ENCODE measurements at places on chromosomes 6 and 20.
A peak's percentile ranks its signal among the peaks of the same experiment; 100 is the strongest.

DNA sequence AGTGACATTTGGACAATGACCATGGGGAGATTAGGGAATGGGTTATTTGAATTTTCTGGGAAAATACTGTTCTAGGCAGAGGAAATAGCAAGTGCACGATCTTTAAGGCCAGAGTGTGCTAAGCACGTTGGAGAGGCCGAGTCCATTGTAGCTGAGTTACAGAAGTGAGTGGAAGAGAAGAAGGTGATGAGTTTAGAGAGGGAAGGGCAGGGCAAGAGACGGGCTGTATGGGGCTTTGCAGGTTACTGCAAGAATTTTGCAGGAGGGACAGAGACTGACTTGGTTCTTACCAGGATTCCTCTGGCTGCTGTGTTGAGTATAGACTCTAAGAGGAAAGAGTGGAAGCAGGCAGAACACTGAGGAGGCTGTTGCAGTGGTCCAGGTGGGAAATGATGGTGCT is 1.1 kb upstream of the NCOA3 start:
- DNase-seq, result no peak

DNA sequence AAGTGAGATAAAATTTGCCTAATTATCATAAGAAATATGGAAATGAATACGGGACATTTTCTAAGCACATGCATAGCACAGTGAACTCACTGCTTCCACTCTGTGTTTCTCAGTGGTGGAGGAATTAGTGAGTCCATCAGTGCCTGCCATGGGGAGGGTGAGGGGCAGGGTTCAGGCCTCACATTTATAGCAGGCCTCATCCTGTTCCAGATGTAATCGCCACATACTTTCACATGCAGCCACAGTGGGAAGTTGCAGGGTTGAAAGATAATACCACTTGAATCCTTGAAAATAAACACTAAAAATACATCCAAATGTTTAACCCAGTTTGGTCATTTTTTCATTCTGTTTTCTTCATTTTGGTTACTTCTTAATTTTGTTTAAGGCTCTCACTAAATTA is 29.9 kb upstream of the ANKEF1 start:
- no peak for DNase-seq

DNA sequence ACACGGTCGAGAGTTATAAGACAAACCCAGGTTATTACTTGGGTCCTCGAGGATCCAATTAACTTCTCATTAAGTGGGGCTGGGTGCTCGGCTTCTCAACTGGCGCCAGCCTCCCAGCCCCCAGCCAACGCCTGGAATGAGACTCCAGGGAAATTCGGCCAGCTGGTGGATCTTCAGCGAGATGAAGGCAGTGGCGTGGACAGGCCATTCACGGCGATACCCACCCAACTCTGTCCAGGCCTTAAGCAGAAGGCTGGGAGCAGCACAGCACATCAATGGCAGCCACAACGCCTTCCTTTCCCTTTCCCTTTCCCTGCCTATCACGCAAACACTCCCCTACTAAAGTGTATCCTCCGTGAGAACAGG is 868 bp downstream of the METTL24 start:
- DNase-seq, result peak; percentile 33

GRCh38 chr20:13839421-13840092 is 54.7 kb downstream of the NDUFAF5 start:
- peak; percentile 88 for DNase-seq

DNA sequence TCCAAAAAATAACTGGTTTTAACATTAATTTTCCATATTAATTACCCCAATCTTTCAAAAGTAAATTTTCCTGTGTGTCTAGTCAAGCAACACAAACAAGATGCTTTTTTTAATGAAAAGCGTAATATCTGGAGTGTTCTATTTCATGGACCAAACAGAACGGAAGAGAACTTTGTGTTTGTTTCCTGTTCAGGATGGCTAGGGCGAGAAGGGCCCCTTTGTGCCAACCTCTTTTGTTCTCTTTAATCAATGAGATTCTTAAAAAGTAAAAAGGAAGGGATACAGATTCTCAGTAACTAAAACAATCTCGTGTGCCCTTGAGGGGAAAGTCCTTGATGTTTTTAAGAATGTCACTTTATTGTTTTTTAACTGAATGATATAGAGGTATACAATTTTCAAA is 55.7 kb downstream of the GNAS start:
- DNase-seq, result no peak

DNA sequence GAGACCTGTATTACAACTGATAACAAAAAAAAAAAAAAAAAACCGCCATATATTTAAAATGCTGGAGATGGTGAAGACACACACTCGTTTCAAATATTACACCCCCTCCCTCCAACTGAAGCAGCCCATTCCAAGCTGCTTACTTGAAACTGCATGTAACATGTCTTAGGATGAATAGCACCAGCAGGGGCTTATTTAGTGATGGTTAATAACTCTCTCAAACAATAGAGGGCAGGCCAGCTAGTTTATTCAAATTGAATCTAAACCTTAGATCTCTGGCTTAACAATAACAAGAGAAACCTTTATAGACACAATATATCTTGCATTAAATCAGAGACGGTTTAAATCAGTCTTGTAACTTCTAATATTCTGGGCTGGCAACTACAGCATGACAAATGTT is 9.3 kb upstream of the JPH2 start:
- DNase-seq, result no peak

DNA sequence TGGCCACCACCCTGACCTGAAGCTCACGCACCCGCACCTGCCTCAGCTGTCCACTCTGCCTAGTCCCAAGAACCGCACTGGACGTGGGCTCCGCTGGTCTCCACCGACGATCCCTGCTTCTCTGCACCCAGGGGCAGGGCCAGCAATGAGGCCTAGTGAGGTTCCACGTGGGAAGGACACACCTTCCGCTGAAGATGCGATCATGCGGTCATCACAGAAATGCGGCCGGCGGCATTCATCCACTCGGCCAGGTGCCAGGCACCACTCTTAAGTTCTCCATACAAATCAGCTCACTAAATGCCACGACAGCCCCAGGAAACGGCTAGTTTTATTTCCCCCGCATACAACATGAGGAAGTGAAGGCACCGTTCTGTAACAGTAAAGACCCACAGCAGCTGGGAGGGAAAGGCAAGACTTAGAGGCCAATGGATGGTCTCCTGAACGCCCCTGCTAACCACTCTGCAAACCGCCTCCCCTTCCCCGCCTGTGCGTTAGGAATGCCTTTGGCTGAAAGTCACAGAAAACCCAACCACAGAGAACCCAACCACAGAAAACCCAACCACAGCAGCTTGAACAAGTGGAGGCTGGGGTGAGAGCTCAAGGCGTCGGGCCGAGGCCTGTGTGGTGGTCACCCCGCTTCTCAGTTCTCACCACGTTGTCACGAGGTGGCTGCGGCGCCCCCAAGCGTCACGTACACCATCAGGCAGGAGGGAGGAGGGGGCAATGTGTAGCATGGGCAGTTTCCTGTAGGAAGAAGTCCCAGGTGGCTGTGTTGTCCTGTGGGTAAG is 204.4 kb downstream of the TAF4 start:
- no peak for DNase-seq

GRCh38 chr6:34317882-34318498 is 69.2 kb upstream of the SMIM29 start:
- peak; percentile 27 for DNase-seq

GRCh38 chr6:72783035-72783434 is 161.2 kb downstream of the KCNQ5 start:
- DNase-seq, result no peak

DNA sequence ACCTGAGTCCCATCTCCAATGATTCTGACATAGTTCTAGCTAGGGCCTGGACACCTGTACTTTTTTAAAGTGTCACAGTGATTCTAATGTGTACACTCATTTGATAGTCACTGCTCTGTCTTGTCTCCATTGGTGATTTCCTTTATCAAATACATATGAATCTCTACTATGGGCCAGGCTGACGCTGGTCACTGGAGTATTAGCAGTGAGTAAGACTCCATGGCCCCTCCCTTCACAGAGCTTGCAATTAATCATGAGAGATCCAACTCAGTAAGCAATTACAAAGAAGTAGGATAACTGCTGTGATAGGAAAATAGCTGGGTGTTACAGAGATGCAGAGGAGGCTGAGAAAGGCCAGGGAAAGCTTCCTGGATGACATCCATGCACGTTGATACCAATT is 19.3 kb upstream of the SASH1 start:
- DNase-seq, result peak; percentile 69

- no peak for DNase-seq
Measured at GRCh38 chr20:51001430-51002265, 21.3 kb downstream of the KCNG1 start.

DNA sequence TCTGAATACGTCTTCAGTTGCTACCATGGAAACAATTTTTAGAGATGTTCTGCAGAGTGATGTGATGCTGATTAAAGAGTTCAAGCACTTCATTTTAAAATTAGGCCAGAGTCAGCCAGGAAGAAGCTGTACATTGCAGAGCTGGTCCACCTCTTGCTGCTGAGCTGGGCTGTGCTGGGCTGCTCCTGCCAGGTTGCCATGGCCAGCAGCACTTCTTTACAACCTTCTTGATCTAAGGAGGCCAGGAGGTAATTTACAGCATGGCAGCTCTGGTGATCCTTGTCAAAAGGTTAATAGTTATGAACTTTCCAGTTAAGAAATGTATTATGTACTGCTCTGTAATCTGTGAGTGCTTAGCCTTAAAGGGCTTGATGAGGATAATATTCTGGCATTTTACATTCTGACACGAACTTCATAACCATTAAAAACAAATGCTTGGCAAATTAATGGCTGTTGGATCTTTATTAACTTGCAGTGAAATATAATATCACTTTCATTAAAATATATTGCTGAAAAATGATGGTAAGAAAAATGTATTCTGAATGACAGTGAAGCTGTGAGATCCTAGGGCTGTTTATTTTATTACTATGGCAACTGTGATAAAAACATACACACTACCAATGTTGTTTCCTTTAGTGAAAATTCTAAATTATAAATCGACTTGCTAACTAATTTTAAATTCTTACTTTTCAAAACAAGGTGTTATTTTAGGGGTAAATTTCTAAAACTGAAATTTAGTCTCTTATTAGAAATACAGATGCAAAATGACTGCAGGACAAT is 259.7 kb downstream of the RFPL4B start:
- no peak for DNase-seq

GRCh38 chr20:62273416-62273815 is 29.4 kb upstream of the ADRM1 start:
- DNase-seq, result no peak

DNA sequence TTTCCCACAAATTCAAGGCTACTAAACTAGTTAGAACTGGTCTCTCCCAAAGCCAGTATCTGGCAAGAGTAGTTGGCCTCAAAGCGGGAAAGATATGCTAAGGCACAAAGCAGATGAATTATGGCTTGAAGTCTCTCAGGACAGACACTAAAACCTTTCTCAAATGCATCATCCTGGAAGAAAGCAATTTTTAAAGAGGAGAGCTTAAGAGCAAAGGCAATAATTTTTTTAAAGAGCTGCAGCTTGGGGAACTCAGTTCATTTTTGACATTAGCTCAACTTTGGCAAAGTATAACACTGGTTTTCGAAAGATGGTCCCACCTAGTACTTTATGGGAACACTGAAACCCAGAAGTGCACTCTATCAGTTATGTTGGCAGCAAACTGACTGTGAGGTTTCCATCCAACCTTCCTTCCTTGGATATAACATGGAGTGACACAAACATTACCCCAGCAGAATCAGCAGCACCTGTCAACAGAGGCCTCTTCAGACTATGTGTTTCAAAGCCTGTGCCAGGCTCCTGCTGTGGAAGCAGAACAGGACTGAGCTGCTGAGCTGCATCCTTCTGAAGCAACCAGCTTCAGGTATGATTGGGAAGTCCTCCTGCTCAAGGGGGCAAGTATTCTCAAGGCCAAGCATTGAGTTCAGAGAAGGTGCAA is 852.3 kb upstream of the HS3ST5 start:
- DNase-seq, result no peak

DNA sequence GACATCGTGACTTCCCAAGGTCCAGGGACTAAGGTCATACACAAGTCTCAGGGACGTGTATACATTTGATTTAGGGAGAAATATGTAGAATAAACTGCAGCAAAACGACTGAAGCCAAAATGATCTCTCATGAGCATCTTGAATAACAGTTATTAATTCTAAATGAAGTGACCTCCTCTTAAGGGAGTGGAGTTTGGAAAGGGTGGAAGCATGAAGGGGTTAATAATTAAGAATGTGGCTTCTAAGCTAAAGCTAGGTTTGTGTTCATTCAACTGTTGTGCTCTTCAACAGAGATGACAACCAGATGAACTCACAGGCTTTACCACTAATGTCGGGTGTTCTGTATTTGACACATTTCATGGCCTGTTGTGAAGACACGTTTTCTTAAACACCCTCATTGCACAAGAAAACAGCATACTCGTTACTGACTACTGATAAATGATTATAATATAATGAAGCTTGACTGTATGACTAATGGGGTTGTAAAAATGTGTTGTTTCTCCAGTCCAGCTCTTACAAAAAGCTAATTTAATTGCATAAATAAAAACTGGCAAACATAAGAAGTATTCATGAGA is 1.5 kb downstream of the PPP1R14C start:
- no peak for DNase-seq

DNA sequence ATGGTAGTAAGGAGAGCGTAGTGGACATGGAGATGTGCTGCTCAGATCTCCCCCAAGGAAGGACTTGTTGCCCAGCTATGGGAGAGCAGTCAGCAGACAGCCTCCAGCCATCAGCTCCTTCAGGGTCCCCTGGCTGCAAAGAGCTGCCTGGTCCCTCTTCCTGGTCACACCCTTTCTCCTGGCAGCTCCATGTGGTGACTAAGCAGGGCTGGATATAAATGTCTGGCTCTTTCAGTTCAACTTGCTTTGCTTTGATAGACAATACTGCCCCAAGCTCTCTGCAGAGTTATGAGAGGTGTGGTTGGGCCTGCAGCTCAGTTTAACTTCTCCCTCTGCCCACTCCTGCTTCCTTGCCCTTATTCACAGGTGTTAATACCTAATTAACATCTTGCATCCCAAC is 64.1 kb upstream of the DDR1 start:
- DNase-seq, result peak; percentile 86

GRCh38 chr20:49618289-49618688 is 50.4 kb upstream of the PTGIS start:
- DNase-seq, result no peak

- DNase-seq, result peak; percentile 63
Measured at GRCh38 chr6:31007694-31008093, 2.6 kb upstream of the MUC22 start.

DNA sequence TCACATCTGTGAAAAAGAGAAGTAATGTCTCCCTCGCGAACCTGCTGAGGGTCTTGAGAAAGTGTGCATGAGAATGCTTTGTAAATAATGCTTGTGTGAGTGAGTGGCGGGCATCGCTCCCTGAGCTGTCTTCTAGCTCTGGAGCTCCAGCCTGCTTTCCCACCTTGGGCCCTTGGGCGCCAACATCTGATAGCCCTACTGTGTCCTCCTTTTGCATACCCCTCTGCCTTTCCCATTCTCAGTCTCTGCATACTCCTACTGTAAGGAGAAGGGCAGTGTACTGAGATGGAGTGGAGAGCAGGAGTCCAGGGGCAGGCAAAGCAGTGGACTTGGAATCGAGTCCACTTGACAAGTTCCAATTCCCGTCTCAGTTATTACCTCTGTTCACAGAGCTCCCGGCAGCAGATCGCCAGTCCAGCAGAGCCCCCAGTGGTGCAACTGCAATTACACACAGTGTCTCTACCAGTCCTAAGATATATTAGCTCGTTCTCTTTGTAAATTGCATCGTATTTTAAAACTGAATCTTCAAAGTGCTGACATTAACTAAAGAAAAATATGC is 847 bp upstream of the NCR2 start:
- DNase-seq, result no peak

- peak; percentile 46 for DNase-seq
Measured at GRCh38 chr6:26286168-26286877, 78.7 kb upstream of the BTN3A2 start.

Data from AG20443 (cell line).